ENCODE measurements at places on chromosomes 1 and 21.

GRCh38 chr1:202659541-202659940 lies 50.7 kb downstream of the SYT2 start:
- no peak for DNase-seq

- DNase-seq: no peak
Measured at GRCh38 chr1:179935909-179936496, 18.6 kb upstream of the CEP350 start.

- no peak for DNase-seq
Measured at GRCh38 chr1:162551969-162552683, 9.4 kb upstream of the UAP1 start.

GRCh38 chr1:205664399-205665017 lies 15.8 kb downstream of the SLC45A3 start:
- no peak for DNase-seq

- no peak for DNase-seq
Measured at GRCh38 chr1:27176323-27176722, 21.4 kb upstream of the SLC9A1 start.

- no peak for DNase-seq
Measured at GRCh38 chr1:51302746-51303145, 27.6 kb downstream of the TTC39A start.

GRCh38 chr1:186178426-186179043 lies 196.5 kb downstream of the TPR start:
- no peak for DNase-seq

- DNase-seq: no peak
Measured at GRCh38 chr1:89637496-89637895, 4.6 kb downstream of the LRRC8C start.

- no peak for DNase-seq
Measured at GRCh38 chr1:1536019-1536937, 4.1 kb downstream of the TMEM240 start.

DNA sequence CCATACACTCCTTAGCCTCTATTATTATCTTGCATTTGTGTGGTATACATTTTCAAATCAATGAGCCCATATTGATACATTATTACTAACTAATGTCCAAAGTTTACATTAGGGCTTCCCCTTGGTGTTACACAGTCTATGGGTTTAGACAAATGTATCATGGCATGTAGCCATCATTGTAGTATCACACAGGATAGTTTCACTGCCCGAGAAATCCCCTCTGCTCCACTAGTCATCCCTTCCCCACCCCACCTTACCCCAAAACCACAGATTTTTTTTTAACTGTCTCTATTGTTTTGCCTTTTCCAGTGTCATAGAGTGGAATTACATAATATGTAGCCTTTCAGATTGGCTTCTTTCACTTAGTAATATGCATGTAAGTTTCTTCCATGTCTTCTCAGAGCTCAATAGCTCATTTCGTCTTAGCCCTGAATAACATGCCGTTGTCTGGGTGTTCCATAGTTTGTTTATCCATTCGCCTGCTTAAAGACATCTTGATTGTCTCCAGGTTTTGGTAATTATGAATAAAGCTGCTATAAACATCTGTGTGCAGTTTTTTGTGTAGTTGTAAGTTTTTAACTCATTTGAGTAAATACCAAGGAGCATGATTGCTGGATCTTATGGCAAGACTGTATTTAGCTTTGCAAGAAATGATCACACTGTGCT lies 86.4 kb upstream of the LYST start:
- DNase-seq: no peak
